ENCODE measurements at places on chromosomes 11 and 22. TPM values are rescaled to one million over a fixed set of nuclear protein-coding genes. Genes with fewer than 3 reads are reported as not detected.

Gene ARHGAP8
- 0.59 TPM for total RNA-seq

Gene HEPN1
- total RNA-seq: not detected

Gene UBQLN3
- total RNA-seq: not detected

Gene POTEH
- not detected for total RNA-seq

Gene KCNK4
- total RNA-seq: 0.47 TPM

Gene ASCL2
- total RNA-seq: not detected

Gene DBX1
- total RNA-seq: 0.29 TPM

Gene FERMT3
- 2.0 TPM for total RNA-seq

Gene KCNE3
- total RNA-seq: not detected

Gene CDCA5
- 7.7 TPM for total RNA-seq

Gene GLYAT
- total RNA-seq: not detected

All from glutamatergic neuron (in vitro differentiated cells).